ENCODE measurements at places on chromosomes 7 and 10. TPM values are rescaled to one million over a fixed set of nuclear protein-coding genes. Genes with fewer than 3 reads are reported as not detected.

The HTR5A gene
- not detected for total RNA-seq

The DEPP1 gene
- total RNA-seq: 73.8 TPM

The COL13A1 gene
- 6.0 TPM for total RNA-seq

The BZW2 gene
- total RNA-seq: 35.6 TPM

The TIMM23B gene
- total RNA-seq: 17.2 TPM

The PCLO gene
- 0.36 TPM for total RNA-seq

The SLC16A12 gene
- total RNA-seq: 0.90 TPM

The CALHM2 gene
- total RNA-seq: 57.6 TPM

The NEUROD6 gene
- not detected for total RNA-seq

The PANK1 gene
- total RNA-seq: 5.2 TPM

The PDE6C gene
- total RNA-seq: not detected

The GIGYF1 gene
- 20.7 TPM for total RNA-seq

The CPA4 gene
- 29.6 TPM for total RNA-seq

The FLNC gene
- 193 TPM for total RNA-seq

The LDB3 gene
- under 0.01 TPM for total RNA-seq

The CUBN gene
- total RNA-seq: 3.4 TPM

The COX19 gene
- 12.5 TPM for total RNA-seq

The SGCE gene
- 77.4 TPM for total RNA-seq

The C7orf57 gene
- 0.09 TPM for total RNA-seq

The NPY4R gene
- not detected for total RNA-seq

The C10orf95 gene
- total RNA-seq: not detected

The OPN1SW gene
- not detected for total RNA-seq

The HOXA1 gene
- total RNA-seq: 0.72 TPM

The VIPR2 gene
- total RNA-seq: not detected

The ELMO1 gene
- 1.3 TPM for total RNA-seq

The IDI2 gene
- total RNA-seq: not detected

The MRC1 gene
- total RNA-seq: 0.08 TPM

The DGKI gene
- 4.7 TPM for total RNA-seq

The PON1 gene
- total RNA-seq: not detected

The FAM180A gene
- total RNA-seq: 2.5 TPM

The POLR1F gene
- total RNA-seq: 225 TPM

The NOM1 gene
- total RNA-seq: 10.8 TPM

The FFAR4 gene
- total RNA-seq: not detected

The CYP2W1 gene
- total RNA-seq: not detected

The ITPRID1 gene
- total RNA-seq: not detected
